Upper lobe of left lung (tissue), 6 donors: ENCODE measurements at places on chromosomes 4 and X. TPM values are rescaled to one million over a fixed set of nuclear protein-coding genes. Genes with fewer than 3 reads are reported as not detected.

GRCh38 chrX:19566359-19567222, 51.3 kb upstream of the MAP3K15 start:
- no peaks in the 10 kb centered on the region for H3K36me3 ChIP-seq
- no peaks in the 10 kb centered on the region for H3K27me3 ChIP-seq
- DNase-seq: peak; percentile 30
- H3K4me1 ChIP-seq: no peaks in the 10 kb centered on the region
- no peak overlapping the region for H3K27ac ChIP-seq
- no peak overlapping the region for H3K4me3 ChIP-seq

GRCh38 chr4:150853882-150854281, 161.2 kb downstream of the LRBA start:
- no peak for DNase-seq
- H3K4me1 ChIP-seq: no peaks in the 10 kb centered on the region
- no peaks in the 10 kb centered on the region for H3K27me3 ChIP-seq
- no peak overlapping the region for H3K27ac ChIP-seq
- H3K4me3 ChIP-seq: no peak overlapping the region
- peaks cover 4% of the 10 kb centered on the region for H3K36me3 ChIP-seq

DNA sequence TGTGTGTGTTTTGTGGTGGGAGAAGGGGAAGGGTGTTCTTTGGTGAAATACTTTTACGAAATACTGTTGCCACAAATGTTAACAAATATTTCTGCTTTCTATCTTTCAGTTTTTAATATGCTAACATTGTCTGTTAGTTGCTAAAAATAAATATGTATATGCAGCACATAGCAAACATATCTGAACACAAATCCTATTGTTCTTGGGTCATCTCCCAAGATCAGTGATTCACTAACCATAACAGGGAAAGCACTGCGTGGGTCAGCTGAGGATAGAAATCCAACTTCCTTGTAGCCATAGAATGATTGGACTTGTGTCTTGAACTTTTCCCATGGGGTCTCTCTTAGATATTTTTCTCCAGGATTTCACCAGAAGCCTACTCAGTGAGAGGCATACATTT, 250.3 kb upstream of the FAM47A start:
- DNase-seq: no peak
- no peaks in the 10 kb centered on the region for H3K27me3 ChIP-seq
- no peak overlapping the region for H3K4me3 ChIP-seq
- no peaks in the 10 kb centered on the region for H3K4me1 ChIP-seq

DNA sequence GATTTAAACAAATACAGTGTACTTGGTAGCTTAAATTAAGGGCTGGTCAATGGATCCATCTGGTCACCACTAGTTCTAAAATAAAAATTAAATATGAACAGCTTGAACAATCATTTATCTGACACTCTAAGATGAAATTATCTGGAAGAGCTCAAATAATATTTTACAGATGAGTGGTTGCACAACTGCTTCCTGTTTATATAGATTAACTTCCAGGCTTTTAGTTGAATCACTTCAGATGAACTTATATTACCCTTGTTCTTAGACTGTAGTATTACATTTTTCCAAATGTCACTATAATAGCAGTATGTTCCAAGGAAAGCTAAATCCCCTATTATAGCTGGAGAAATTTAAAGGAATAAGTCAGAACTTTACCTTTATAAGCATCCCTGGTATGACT, 92.4 kb upstream of the SMIM10 start:
- no peak for DNase-seq
- H3K4me3 ChIP-seq: no peak overlapping the region
- H3K36me3 ChIP-seq: no peaks in the 10 kb centered on the region
- H3K27me3 ChIP-seq: no peaks in the 10 kb centered on the region
- no peak overlapping the region for H3K27ac ChIP-seq

GRCh38 chr4:138902705-138903104, 112.9 kb upstream of the NOCT start:
- no peaks in the 10 kb centered on the region for H3K27me3 ChIP-seq
- H3K4me3 ChIP-seq: no peak overlapping the region
- no peaks in the 10 kb centered on the region for H3K36me3 ChIP-seq
- no peak for DNase-seq
- no peak overlapping the region for H3K27ac ChIP-seq
- peaks cover 2% of the 10 kb centered on the region for H3K4me1 ChIP-seq

GRCh38 chr4:11866391-11866790, 437.7 kb upstream of the HS3ST1 start:
- no peak for DNase-seq
- no peak overlapping the region for H3K27ac ChIP-seq
- no peaks in the 10 kb centered on the region for H3K27me3 ChIP-seq
- no peaks in the 10 kb centered on the region for H3K36me3 ChIP-seq

DNA sequence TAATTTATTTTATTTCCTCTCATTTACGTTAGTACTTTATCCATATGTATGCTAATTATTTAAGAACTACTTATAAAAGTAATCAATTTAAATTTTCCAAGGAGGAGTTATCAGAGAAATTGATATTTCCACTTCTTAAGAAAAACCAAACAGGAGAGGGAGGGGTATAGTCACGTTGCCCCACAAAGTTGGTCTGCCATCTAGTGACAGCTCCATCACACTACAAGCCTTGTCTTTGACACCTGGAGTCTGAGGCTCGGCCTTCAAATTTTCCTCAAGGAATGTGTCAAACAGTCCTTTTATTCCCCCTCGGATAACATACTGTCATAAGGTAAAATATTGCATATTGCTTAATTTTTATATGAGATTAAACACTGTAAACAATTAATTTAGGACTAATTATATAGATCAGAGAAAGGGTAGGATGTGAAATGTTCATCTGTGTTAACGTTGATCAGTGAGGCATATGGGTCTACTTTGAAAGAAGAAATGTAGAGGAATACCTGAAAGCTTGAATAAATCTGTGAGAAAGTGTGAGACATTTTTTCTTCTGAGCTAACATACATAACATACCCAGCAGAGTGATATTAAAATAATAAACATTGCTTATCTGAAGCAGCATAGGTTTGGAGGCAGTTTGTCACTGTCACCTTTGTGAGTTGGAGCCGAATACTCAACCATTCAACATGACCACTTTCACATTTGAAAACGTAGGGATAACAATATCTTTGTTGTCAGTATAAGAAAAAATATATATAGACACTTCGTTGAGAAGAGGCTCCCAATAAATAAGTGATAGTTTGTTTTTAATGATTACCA, 114.4 kb downstream of the GLRA3 start:
- no peaks in the 10 kb centered on the region for H3K36me3 ChIP-seq
- H3K4me3 ChIP-seq: no peak overlapping the region
- peak; percentile 22 for DNase-seq

DNA sequence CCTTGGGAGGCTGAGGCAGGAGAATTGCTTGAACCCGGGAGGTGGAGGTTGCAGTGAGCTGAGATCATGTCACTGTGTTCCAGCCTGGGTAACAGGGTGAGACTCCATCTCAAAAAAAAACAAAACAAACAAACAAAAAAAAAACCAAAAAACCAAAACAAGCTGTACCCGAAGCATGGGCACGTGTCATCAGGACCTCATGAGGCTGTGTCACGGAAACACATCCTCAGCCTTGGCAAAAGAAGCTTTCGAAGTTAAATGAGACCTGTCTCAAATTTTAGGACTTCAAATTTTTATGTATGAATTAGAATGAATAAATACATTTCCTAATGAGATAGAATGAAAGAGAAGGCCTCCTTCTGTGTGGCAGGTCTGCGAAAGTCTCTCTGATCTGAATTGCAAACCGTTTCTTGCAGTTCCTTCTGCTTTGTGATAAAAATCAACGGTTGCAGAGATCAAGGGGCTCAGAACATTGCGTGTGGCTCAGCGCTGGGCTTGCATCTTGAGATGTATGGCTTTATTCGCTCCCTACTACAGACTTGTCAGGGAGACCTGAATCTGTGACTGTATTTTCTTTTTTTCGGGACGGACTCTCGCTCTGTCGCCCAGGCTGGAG, 19.5 kb upstream of the CRLF2 start:
- H3K27me3 ChIP-seq: no peaks in the 10 kb centered on the region
- no peak for DNase-seq
- no peak overlapping the region for H3K27ac ChIP-seq
- H3K4me3 ChIP-seq: no peak overlapping the region

- H3K36me3 ChIP-seq: peaks cover 4% of the 10 kb centered on the region
- no peaks in the 10 kb centered on the region for H3K27me3 ChIP-seq
- no peaks in the 10 kb centered on the region for H3K4me1 ChIP-seq
- no peak for DNase-seq
Observed at GRCh38 chr4:168451744-168452390, 28.4 kb downstream of the DDX60L start.

DNA sequence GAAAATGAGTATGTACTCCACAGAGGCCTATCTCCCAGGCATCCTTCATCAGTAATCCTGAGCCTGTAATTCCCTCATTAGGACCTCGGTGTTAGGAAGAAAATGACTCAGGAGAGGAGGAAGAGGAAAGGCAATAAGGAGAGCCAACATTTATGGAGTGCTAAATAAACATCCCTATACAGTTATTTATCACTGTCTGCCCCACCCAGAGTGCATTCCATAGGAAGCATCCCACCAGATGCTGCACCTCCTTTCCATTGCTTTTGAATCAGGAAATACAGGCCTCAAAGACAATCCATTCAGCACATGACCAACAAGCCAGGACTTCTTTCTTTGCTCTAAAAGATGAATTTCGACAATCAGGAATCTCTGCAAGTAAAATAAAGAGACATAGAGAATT, 47.6 kb downstream of the USP38 start:
- H3K4me3 ChIP-seq: no peak overlapping the region
- H3K27ac ChIP-seq: no peak overlapping the region
- H3K27me3 ChIP-seq: no peaks in the 10 kb centered on the region
- H3K4me1 ChIP-seq: no peaks in the 10 kb centered on the region
- no peaks in the 10 kb centered on the region for H3K36me3 ChIP-seq

DNA sequence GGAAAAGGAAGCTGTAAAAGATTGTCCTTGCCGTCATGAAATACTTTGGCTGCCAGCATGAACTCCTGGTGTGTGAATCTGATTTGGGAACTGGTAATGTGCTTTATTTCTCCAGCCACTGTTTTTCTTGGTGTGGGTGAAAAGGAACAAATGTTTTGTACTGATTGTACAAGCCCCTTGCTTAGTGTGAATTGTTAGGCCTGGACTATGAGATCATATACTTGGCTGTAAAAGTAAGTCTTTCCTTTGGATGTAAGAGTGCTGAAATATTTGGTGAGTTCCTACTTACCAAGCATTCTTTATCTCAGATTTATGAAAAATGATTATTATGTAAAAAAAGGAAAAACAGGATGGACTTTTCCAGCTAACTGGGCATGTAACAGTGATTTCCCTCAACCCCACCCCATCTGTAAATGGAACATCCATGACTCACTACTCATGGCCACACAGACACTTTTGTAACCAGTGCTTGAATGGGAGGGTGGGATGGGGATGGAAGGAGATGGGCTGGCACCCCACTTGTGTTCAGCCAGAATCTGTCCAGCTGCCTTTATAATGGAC, 6.3 kb downstream of the FNIP2 start:
- no peaks in the 10 kb centered on the region for H3K36me3 ChIP-seq
- H3K27ac ChIP-seq: peak overlapping the region; percentile 46
- peaks cover 45% of the 10 kb centered on the region for H3K4me1 ChIP-seq
- no peak overlapping the region for H3K4me3 ChIP-seq

DNA sequence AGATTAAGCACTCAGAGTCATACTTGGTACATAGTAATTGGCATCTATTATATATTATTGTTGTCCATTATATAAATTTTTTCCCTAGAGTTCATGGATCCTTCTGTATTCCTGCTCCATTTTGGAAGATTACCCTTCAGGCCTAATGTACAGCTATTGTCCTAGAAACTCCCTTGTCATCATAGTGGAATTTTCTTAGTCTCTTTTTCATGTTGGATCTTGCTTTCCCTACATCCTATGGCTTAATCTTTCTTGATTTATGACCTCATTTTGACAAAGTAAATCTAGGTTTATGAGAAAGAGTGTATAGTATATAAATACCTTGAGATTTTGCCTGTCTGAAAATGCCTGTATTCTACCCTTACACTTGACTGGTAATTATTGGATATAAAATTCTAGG, 22.1 kb downstream of the ARMCX4 start:
- no peak overlapping the region for H3K4me3 ChIP-seq
- no peak for DNase-seq
- H3K4me1 ChIP-seq: no peaks in the 10 kb centered on the region
- H3K27ac ChIP-seq: no peak overlapping the region
- H3K27me3 ChIP-seq: no peaks in the 10 kb centered on the region

DNA sequence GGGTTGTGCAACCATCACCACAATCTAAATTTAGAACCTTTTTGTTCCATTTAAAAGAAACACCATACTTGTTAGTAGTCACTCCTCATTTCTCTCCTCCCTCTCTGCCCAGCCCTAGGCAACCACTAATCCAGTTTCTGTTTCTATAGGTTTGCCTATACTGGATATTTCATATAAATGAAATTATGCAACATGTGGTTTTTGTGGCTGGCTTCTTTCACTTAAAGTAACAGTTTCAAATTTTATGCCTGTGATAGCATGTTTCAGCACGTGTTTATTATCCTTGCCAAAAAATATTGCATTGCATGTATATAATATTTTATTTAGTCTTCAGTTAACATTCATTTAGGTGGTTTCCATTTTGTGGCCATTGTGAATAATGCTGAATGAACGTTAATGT, 437.6 kb downstream of the IL1RAPL1 start:
- no peaks in the 10 kb centered on the region for H3K36me3 ChIP-seq
- no peaks in the 10 kb centered on the region for H3K4me1 ChIP-seq
- DNase-seq: no peak
- H3K27me3 ChIP-seq: no peaks in the 10 kb centered on the region

The PF4V1 gene
- total RNA-seq: not detected

The USP17L11 gene
- not detected for total RNA-seq

The HSFX4 gene
- total RNA-seq: not detected

The PLCXD1 gene
- total RNA-seq: 75.4 TPM

The EGFL6 gene
- total RNA-seq: 9.9 TPM

The RGN gene
- total RNA-seq: 13.7 TPM

The HSFX2 gene
- not detected for total RNA-seq
